Stimulated activated CD4-positive, alpha-beta T cell treated with anti-CD3 and anti-CD28 coated beads, TNF-alpha, amount 100 ng/mL, for 48 hours (primary cell): ENCODE measurements at places on chromosomes 7 and 10.

DNA sequence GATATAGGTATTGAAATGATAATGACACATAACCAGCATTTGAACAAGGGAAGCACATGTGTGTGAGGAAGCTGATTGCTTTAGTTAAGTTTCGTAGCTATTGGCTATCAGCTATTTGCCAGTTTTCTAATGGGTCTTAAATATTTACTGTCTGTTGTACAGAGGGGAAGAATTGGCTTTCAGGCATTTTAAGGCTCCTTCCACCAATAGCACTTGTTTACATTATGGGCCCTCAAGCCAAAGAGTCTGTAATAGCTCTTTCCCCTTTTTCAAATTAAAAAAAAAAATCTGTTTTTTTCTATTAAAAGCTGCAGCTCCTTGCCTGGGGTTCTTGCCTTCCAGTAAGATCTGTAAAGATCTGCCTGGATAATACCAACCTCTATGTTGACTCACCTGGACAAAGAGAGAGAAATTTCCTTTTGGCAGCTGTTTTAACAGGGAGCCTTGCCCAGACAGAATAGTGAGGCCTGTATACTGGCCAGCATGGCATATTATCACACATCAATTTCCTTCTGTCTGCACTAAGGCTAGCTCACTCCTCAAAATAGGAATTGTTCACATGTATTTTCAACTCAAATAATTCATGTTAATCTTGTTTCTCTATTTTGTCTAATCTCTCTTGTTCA is 104.7 kb upstream of the LRGUK start:
- no peak for DNase-seq

GRCh38 chr7:99452541-99452940 is 13.4 kb downstream of the ATP5MF start:
- no peak for DNase-seq

DNA sequence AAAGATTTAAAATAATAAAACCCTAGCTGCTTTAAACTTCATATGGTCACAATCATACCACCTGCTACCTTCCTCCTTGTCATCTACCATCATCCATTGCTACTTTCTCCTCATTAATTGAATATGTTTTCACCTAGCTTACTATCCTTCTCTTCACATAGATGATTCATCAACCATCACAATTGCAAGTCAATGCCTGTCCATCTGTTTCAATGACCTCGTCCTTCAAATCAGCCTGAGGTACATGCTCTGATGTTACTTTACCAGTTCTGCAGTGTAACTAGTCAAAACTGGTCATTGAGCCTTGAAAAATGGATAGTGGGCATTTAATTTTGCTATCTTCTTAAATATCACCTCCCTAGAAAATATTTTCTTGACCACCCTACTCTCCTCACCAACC is 164.7 kb downstream of the SEMA3E start:
- no peak for DNase-seq

GRCh38 chr7:36309716-36310115 is 79.9 kb upstream of the ANLN start:
- DNase-seq, result no peak

- DNase-seq, result no peak
Observed at GRCh38 chr10:63628526-63629362, 107.5 kb downstream of the REEP3 start.
